ENCODE measurements at places on chromosomes 13 and 19. TPM values are rescaled to one million over a fixed set of nuclear protein-coding genes. Genes with fewer than 3 reads are reported as not detected.

Gene SIGLEC12
- not detected for polyA plus RNA-seq

DNA sequence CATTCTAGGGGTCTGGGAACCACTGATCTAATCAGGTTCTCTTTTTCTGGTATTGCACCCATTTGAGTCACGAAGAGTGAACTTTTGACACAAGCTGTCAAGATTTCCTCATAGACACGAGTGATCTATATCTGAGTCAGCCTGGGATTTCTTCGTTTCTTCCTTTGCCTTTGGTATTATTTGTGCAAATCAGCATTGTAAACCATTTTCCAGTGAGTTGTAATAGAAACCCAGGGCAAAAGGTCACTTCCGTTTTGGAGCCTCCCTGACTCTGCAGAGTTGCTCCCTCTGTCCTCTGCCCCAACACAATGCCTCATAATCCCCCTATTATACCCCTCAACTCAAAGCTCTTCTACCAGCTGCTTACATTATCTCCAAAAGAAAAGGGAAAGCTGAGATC, 615.1 kb downstream of the EFNB2 start:
- no peaks in the 10 kb centered on the region for H3K36me3 ChIP-seq
- H3K27ac ChIP-seq = no peak overlapping the region
- no peaks in the 10 kb centered on the region for H3K27me3 ChIP-seq
- no peaks in the 10 kb centered on the region for H3K4me1 ChIP-seq
- H3K4me3 ChIP-seq = no peak overlapping the region

DNA sequence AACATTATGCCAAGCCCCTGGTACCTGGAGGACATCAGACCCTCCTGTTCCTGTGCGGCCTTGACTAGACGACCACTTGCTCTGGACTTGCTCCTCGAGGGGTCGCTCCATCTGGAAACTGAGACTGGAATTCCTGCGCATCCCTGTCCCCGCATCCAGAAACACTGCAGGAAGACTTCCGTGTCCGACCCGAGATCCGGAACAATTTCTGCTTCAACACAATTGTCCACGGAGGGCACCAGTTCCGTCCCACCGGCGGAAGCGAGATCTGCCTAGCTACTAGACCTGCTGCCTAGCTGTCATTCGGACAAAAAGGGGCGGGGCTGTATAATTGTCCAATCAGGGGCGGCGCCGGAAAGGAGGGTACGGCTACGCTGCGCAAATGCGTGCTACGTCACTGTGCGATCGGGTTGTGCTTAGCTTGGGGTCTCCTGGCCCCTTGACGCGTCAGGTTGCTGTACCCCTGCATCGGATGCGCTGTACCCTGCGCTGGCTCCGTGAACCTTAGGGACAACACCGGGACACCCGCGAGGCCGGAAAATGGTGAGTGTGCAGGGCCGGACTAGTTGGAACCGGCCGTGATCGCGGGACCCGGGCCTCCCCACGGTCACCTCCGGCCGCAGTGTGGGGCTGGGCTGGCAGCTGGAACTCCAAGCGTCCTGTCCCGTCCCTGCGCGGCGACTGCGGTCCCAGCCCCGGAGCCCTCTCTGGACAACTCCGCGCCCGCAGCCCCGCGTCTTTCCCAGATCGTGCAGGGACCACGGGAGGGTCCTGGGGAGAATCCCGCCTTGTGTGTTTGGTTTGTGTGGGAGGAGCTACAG, at the start of the genes ZNF490 and ZNF791:
Gene ZNF490, minus strand, starts transcription at position 274 of the 821 bp plus-strand sequence. Its CDS starts 133 bp downstream, at position 141.
Gene ZNF791, plus strand, starts transcription at position 381 of the 821 bp plus-strand sequence. Its CDS starts 160 bp downstream, at position 541.
- H3K4me1 ChIP-seq = peaks cover 3% of the 10 kb centered on the region
- no peaks in the 10 kb centered on the region for H3K36me3 ChIP-seq
- no peaks in the 10 kb centered on the region for H3K27me3 ChIP-seq
- H3K27ac ChIP-seq = peak within 1 kb of the TSS; percentile 96

- H3K4me3 ChIP-seq = no peak overlapping the region
- H3K27me3 ChIP-seq = no peaks in the 10 kb centered on the region
- no peaks in the 10 kb centered on the region for H3K4me1 ChIP-seq
Observed at GRCh38 chr13:58767566-58767965, 1136.0 kb downstream of the PCDH17 start.

- no peak for DNase-seq
- no peak overlapping the region for H3K27ac ChIP-seq
- no peak overlapping the region for H3K4me3 ChIP-seq
- H3K27me3 ChIP-seq = no peaks in the 10 kb centered on the region
- H3K36me3 ChIP-seq = no peaks in the 10 kb centered on the region
- no peaks in the 10 kb centered on the region for H3K4me1 ChIP-seq
Observed at GRCh38 chr13:89687066-89687465, 1660.4 kb upstream of the MIR17HG start.

Gene TJP3
- 36.0 TPM for polyA plus RNA-seq

DNA sequence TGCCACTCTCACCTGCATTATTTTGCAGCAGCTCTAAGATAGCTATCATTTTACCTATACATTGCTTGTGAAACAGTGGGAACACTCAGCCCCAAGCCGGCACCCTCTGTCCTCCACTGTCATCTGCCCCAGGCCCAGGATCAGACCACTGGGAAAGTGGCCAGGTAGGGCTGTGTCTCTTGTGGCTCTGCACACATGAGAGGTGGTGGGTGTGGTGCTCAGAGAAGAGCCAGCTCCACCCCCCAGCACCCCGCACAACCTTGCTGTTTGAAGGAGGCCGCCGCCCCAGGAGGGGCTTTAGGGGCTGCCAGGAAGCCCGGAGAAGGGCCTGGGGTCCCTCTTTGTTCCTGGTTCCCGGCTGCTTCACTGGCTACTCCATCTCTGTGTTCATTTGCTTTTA, 26.6 kb downstream of the PPP1R37 start:
- no peaks in the 10 kb centered on the region for H3K36me3 ChIP-seq
- H3K4me1 ChIP-seq = peaks cover 6% of the 10 kb centered on the region
- no peak for DNase-seq
- no peak overlapping the region for H3K27ac ChIP-seq

Gene CNFN
- polyA plus RNA-seq = 4.0 TPM

Gene CEACAM3
- polyA plus RNA-seq = not detected

Data from pancreas (tissue), 10 donors.